Stimulated activated CD8-positive, alpha-beta memory T cell treated with anti-CD3 and anti-CD28 coated beads, Interleukin-7, amount 100 ng/mL, for 1 hour (primary cell): ENCODE measurements at places on chromosomes 3 and 15.

DNA sequence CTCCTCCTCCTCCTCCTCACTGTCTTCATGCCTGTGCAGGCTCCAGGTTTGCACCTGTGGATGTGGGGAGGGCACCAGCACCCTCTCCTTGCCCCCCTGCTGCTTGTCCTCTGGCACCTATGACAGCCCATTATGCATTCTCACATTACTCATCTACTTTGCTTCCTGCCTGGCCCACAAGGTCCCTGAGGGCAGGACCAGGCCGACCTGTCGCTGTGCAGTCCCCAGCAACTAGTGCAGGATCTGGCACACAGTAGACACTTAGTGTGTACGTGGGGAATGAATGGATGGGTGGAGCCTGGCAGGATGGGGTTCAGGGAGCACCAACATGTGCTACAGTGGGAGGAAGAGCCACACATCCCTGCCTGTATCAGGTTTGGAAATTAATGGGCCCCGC lies 58.3 kb upstream of the TMEM115 start:
- no peak for DNase-seq

- DNase-seq: no peak
Observed at GRCh38 chr15:69648212-69648611, 195.6 kb downstream of the RPLP1 start.

DNA sequence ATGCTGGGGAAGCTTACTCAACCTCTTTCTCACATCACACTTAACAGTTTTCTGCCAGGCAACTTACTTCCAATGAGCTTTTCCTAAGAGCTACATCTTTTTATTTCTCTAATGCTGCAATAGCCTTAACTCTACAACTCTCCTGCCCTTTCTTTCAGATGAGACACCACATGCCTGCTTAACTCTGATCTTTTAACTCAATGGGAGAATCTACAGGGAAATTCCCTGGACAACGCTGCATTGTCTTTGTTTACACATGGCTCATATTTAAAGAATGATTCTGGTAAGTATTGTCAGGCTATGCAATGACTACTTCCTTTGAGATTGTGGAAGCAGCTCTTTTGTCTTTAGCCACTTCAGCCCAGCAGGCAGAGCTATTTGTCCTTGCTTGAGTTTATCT lies 353.1 kb upstream of the BCHE start:
- no peak for DNase-seq

- DNase-seq: no peak
Observed at GRCh38 chr15:100042558-100042957, 299.2 kb downstream of the ADAMTS17 start.

GRCh38 chr3:54578417-54578816 lies 349.4 kb downstream of the LRTM1 start:
- no peak for DNase-seq

GRCh38 chr3:158465074-158465473 lies 105.9 kb upstream of the MLF1 start:
- DNase-seq: no peak

GRCh38 chr15:85587707-85588411 lies 206.9 kb downstream of the KLHL25 start:
- no peak for DNase-seq

- no peak for DNase-seq
Observed at GRCh38 chr3:38454178-38454883, 641 bp downstream of the ACVR2B start.

- DNase-seq: no peak
Observed at GRCh38 chr15:79816571-79816970, 80.2 kb downstream of the MTHFS start.

- DNase-seq: no peak
Observed at GRCh38 chr3:196184881-196185280, 26.3 kb downstream of the ZDHHC19 start.

- DNase-seq: no peak
Observed at GRCh38 chr3:149547954-149548668, 73.6 kb downstream of the TM4SF4 start.

DNA sequence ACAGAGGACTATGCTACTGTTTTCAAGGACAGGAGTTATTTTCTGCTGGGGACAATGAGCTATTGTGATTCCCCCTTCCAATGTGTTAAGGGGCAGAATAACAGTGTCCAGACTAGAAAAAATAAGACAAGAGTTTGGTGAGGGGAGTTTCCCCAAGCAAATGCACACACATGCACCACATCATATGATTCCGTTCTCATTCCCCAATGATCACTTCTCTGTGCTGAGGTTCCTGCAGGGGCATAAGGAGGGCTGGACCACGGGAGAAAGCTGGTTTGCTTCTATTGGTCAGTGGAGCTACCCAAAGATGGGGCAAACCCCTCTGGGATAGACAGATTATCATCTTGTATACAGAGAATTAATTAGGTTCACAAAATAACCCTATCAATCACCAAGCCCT lies 80.6 kb downstream of the RBPMS2 start:
- no peak for DNase-seq

DNA sequence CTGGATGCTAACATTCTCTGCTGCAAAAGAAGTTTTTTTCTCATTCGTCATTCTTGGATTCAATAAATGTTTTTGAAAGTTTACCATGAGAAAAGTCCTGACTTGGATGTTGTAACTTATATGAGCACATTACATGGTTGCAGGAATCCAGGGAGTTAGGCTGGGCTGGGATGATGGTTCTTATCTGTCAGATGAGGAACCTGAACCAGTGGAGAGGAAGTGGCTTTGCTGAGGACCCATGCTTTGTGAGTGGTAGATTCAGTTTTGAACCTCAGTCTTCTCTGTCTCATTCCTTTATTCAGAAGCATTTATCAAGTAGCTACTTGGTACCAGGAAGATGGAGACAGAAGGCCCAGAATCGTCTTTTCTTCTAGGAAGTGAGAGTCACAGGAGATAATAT lies 3.7 kb upstream of the GASK1A start:
- no peak for DNase-seq

DNA sequence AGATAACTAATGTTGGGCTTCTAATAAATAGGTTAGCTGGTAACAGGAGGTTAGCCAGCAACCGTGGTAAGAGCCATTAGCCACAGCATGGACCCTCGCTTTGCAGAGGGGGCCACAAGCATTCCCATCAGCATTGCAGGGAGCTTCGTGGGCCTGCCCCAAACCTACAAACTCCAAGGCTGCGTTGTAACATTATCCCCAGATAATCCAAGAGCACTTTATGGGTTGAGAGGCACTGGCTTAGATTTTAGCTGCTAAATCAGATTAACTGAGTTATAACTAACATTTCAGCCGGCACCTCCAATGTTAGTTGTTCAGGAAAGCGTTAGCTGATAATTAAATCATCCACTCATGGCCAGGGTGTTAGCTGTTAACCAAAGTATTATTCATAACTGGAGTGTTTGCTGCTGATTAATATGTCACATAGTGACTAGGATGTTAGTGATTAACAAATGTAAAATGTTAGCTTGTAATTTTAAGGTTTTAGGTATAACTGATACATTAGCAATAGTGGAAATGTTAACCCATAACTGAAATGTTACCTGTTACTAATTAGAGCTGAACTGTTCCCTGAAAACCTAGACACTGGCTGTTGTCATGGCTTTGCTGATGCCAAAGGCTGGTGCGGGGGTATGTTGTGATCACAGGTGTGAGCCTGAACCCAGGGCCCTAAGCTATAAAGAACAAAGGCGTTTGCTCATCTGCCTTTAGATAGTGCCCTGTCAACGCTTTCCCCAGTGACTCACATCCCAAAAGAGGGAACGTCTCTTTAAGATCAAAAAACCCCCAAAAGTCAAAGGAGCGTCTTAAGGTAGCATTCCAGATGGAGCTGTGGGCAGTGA lies 56.2 kb downstream of the SLC6A6 start:
- DNase-seq: no peak

DNA sequence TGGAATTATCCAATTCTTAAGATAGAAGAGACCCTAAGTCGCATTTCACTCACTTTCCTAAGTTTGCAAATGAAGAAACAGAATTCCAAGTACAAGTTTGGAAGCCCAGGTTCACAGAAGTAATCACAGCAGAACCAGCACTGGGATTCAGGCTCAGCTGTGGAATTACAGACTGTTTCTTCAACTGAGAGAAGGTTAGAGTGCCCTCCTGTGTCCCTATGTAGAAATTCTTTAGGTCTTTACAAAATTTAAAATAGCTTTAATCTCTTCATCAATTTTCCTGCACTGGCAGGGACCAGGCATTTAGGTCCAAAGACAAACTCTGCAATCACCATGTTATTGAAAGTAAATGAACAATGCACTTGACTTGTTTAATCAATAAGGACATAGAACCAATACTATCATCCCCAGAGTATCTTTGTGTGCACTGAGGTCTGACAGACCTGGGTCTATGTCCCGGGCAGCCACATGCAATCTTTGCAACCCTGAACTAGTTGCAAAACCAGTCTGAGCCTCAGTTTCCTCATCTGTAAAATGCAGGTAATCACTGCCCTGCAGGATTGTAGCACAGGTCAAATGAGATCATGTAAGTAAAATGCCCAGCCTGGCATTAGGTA lies 96.3 kb upstream of the ZBED2 start:
- no peak for DNase-seq

DNA sequence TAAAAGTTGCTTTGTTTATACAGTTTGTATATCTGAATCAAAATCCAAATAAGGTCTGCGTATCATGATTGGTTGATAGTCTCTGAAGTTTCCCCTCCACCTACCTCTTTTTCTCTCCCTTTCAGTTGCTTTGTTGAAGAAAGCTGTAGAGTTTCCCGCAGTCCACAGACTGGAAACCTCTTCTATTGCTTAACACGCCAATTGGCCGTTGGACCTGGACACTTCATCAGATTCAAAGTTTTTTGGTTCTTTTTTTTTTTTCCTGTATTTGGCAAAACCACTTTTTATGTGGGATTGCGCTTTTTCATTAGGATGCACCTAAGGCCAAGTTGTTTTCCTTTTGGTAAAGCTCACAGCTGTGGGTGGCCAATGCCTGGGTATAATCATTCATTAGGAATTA lies 14.5 kb upstream of the TM4SF1 start:
- no peak for DNase-seq

- DNase-seq: no peak
Observed at GRCh38 chr15:75067123-75067830, 43.9 kb downstream of the PPCDC start.

- DNase-seq: no peak
Observed at GRCh38 chr3:69462022-69462825, 76.3 kb upstream of the FRMD4B start.

DNA sequence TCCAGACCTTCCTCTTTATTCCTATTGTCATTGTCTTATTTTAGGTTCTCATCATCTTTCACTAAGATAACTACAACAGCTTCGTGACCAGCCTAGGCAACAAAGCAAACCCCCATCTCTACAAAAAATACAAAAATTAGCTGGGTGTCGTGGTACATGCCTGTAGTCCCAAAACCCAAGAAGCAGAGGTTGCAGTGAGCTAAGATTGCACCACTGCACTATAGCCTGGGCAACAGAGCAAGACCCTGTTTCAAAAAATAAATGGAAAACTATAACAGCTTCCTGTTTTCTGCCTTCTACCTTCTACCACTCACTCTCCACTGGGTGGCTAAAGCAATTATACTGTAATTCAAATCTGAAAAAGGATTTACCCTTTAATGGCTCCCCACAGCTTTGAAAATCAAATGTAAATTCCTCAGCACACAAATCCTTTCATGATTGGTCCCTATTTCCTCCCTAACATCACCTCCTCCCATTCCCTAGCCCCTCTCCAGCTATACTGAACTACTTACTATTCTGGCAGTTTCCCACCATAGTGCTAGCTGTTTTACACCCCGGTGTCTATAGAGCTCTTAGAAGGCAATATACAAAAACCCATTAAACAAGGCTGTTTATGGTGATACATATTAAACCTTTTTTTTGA lies 33.4 kb downstream of the LRRFIP2 start:
- DNase-seq: no peak

DNA sequence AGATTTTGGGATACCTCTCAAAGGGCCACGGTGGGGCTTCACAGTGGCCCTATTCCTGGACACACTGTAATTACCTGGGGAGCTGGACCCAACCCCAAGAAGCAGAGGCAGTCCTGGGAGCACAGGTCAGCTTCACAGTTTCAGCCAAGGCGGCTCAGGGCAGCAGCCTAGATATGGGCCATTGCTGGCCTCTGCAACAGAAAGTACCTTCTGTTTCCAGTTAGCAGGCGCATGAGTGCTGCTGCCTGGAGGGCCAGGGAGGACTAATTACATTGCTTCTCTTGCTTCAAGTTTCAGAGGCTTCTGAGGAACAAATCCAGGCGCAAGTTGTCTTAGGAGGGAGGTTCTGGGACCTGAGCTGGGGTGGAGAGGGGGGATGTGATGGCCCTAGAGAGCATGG lies 13.5 kb upstream of the DUSP7 start:
- DNase-seq: no peak

GRCh38 chr3:133159498-133160475 lies 121.6 kb downstream of the TMEM108 start:
- no peak for DNase-seq

GRCh38 chr15:75235051-75235673 lies 23.0 kb upstream of the GOLGA6C start:
- no peak for DNase-seq

GRCh38 chr3:194269610-194270145 lies 81.5 kb downstream of the CPN2 start:
- no peak for DNase-seq

DNA sequence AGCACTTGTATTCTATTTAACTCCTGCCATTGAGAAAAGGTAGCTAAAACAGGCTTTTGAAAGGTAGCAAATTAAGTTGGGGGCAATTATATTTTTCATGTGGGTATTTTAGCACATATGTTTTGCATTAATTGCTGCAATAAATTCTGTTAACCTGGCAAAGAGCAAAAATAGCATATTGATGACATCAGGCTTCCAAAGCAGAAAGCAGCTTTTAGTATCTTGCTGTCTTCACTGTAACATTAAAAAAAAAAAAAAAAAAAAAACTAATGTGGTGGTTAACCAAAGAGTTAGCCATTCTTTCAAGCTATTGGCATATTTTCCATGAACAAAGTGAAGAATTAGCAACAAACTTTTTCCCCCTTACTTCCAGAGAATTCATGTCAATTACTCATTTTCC lies 9.1 kb downstream of the EPHA3 start:
- no peak for DNase-seq

- DNase-seq: no peak
Observed at GRCh38 chr3:14174483-14174882, 3.9 kb downstream of the XPC start.

- DNase-seq: no peak
Observed at GRCh38 chr3:110933821-110934426, 137.7 kb upstream of the NECTIN3 start.
